Bronchus fibroblast of lung (primary cell): ENCODE measurements at places on chromosomes 7 and 10. TPM values are rescaled to one million over a fixed set of nuclear protein-coding genes. Genes with fewer than 3 reads are reported as not detected.

MSS51 gene
- 0.15 and 0.50 TPM in 2 replicates for total RNA-seq

CPXM2 gene
- total RNA-seq, result 0.34 and 0.45 TPM in 2 replicates

NACAD gene
- total RNA-seq, result 3.6 and 4.2 TPM in 2 replicates

C10orf105 gene
- not detected in 2 replicates for total RNA-seq

OR2A7 gene
- total RNA-seq, result 0.15 and 0.84 TPM in 2 replicates
